Left forelimb (tissue), 1 donor: ENCODE measurements at places on chromosomes 16 and 17.

DNA sequence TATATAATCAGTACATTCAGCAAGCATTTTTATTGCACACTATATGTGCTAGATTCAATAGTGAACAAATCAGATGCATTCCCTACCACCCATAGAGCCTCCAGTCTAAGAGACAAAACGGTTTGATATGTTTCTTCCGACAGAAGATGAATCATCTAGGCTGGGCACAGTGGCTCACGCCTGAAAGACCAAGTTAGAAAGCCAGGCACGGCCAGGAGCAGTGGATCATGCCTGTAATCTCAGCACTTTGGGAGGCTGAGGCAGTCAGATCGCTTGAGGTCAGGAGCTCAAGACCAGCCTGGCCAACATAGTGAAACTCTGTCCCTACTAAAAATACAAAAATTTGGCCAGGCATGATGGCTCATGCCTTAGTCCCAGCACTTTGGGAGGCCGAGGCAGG, 18.3 kb upstream of the COPRS start:
- no peak for DNase-seq

GRCh38 chr17:73833775-73834488, 189.7 kb upstream of the SDK2 start:
- no peak for DNase-seq

DNA sequence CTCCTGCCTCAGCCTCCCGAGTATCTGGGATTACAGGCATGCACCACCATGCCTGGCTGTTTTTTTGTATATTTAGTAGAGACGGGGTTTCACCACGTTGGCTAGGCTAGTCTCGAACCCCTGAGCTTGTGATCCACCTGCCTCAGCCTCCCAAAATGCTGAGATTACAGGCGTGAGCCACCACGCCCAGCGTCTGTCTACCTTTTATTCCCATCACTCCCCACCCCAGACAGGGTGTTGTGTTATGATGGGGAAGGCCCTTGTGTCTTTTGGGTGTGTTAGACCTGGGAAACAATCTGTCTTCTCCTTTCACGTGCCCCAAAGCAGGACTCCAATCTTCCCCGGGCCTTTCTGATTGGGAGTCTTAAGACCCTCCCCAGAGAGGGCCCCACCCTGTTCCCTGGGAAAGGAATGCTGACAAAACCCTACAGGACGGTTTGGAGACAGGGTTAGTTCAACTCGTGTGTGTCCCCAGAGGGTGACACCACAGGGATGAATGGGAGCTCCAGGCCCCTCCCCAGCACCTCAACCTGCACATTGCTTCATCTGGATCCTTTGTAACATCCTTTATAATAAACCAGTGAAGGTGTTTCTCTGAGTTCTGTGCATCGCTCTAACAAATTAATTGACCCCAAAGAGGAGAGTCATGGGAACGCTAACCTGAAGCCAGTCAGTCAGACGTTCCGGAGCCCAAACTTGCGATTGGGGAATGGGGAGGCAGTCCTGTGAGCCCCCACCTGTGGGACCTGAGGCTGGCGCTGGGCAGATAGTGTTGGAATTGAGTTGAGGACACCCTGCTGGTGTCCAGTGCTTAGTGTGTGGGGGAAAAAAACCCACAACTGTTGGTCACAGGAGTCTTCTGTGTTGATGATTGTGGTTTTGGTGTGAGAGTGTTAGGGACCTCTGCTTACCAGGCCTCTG, 3.2 kb upstream of the ELOB start:
- peak; percentile 12 for DNase-seq

DNA sequence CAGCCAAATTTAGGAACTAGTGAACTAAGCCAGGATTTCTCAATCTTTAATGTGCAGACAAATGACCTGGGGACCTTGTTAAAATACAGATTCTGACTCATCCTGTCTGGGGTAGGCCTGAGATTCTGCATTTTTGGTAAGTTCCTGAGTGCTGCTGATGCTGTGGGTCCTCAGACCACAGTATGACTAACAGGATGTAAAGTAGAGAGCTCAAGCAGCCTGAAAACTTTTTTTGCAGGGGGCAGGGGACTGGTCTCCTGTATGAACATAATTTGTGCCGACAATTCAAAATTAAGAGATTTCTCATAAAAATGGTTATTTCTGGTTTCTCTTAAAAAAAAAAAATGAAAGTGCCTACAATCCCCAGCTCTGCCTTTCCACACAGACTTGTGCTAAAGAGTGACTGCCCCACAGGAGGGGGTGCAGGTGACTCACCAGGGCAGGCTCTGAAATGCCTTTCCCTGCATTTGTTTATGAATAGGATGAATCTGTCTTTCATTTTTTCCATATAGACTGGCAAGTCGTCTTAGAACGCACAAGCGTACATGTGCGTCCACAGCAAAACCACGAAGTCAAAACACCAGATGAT, 271.5 kb downstream of the PHKB start:
- DNase-seq: no peak

GRCh38 chr17:41919840-41920579, 1.3 kb upstream of the ACLY start:
- DNase-seq: no peak
